CD4-positive, alpha-beta T cell treated with Interleukin-17A for 4 hours (primary cell): ENCODE measurements at places on chromosomes 2 and 18.

DNA sequence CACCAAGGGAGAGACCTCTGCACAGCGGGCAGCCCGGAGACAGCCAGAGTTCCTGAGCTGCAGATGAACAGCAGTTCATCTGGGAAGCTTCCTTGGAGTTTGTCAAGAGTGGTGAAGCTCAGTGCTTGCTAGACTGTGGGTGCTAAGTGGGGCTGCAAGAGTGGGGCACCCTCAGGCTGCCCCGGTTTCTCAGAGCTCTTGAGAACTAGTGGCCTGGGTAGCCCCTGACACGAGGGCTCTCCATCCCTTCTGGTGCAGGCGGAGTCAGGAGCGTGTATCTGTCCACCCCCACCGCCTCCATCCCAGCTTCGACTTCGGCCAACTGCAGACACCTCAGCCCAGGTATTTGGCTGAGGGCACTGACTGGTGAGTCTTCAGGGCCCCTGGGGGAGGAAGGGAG lies 222.0 kb downstream of the LOXHD1 start:
- DNase-seq = no peak

- DNase-seq = peak; percentile 35
Measured at GRCh38 chr18:12394428-12394827, 13.3 kb upstream of the PRELID3A start.

DNA sequence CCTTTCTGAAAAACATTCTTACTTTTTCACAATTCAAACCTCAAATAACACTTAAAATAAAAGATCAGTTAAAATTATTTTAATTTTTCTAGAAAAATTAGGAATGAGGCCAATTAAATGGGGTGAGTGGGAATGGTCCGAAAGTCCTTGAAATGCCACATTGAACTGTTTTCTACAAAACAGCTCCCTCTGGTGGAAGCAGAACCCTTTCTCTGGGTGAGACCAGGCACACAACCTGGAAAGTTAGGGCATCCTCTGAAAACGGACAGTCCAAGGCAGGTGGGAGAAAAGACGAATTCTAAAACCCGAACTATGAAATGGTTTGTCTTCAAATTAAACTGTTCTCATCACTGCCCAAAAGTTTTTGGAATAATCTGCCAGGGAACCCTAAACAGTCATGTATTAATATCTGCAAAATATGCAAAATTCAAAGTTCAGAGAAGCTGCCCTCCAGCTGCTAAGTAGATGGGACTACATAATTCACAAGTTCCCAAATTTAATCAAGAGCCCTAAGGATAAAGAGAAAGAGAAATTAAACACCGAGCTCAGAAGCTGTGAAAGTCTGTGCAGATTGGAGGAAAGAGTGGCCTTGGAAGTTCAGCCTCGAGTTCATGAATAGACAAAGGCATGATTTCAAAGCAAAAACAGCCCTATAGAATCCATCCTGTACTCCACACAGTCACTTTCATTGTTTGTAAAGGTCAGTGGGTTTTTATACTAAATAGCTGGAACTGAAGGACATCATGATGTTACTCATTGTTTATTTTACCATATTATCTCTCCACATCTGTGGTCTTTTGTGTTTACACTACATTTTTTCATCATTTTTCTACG lies 108.3 kb downstream of the PIEZO2 start:
- no peak for DNase-seq

DNA sequence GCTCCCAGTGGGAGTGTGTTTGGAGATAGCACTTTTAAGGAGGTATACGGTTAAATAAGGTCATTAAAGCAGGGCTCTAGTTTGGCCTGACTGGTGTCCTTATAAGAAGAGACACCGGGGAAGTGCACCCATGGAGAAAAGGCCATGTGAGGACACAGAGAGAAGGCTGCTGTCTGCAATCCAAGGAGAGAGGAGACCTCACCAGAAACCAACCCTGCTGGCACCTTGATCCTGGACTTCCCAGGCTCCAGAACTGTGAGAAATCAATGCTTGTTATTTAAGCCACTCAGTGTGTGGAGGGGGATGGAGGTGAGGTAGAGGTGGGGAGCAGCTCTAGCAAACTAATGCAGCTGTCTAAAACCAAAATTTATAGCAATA lies 62.0 kb downstream of the RPL31 start:
- DNase-seq = no peak

- no peak for DNase-seq
Measured at GRCh38 chr18:58993260-58993659, 128.6 kb downstream of the ZNF532 start.

- DNase-seq = no peak
Measured at GRCh38 chr18:37335409-37335736, 230.2 kb downstream of the CELF4 start.

- no peak for DNase-seq
Measured at GRCh38 chr2:19649785-19650380, 251.9 kb downstream of the TTC32 start.

DNA sequence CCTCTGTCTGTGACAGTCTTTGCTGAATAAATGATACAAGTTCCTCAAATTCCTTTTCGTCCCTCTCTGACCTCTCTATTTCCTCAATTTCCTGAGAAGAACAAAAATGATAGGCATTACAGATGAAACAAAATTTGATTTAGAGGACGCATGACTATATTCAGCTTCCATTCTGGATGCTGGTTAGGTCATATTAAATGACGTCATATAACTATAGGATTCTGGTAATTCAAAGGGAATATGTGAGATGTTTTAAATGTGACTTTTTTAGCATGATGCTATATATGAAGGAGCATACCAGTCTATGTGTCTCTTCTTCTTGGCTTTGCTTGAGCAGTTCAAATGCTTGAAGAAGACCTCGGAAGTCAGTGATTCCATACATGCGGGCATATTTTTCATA lies 102.3 kb downstream of the TTN start:
- no peak for DNase-seq

- no peak for DNase-seq
Measured at GRCh38 chr2:665340-666073, 11.7 kb downstream of the TMEM18 start.

GRCh38 chr2:59560769-59561168 lies 992.7 kb downstream of the BCL11A start:
- DNase-seq = no peak

- peak; percentile 50 for DNase-seq
Measured at GRCh38 chr18:35030277-35030989, 10.8 kb upstream of the MAPRE2 start.

DNA sequence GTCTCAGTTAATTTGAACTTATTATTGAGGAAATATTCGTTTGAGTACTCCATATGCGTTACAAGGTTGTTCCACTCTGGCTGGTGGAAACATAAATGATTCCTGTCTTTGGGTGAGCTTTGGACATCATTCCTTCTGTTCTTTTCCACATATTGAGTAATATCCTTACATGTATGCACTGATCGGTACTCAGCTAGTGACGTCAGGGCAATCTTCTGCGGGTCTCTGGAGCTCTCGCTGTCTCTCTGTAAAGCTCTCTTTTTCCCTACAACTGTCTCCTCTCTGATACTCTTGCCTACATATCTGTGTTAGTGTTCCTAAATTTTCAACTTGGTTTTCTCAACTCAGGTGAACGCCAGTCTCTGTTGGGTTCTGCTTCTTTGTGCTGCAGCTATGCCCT lies 23.4 kb upstream of the IL36G start:
- no peak for DNase-seq

- DNase-seq = no peak
Measured at GRCh38 chr18:58581265-58581664, 47.6 kb downstream of the ALPK2 start.

- peak; percentile 47 for DNase-seq
Measured at GRCh38 chr18:45621061-45621511, 5.8 kb downstream of the SLC14A2 start.

- no peak for DNase-seq
Measured at GRCh38 chr2:220580113-220580512, 952.7 kb downstream of the SLC4A3 start.

- DNase-seq = no peak
Measured at GRCh38 chr2:101496279-101496678, 21.4 kb upstream of the RFX8 start.

- no peak for DNase-seq
Measured at GRCh38 chr2:3641181-3641580, 16.8 kb upstream of the ALLC start.

DNA sequence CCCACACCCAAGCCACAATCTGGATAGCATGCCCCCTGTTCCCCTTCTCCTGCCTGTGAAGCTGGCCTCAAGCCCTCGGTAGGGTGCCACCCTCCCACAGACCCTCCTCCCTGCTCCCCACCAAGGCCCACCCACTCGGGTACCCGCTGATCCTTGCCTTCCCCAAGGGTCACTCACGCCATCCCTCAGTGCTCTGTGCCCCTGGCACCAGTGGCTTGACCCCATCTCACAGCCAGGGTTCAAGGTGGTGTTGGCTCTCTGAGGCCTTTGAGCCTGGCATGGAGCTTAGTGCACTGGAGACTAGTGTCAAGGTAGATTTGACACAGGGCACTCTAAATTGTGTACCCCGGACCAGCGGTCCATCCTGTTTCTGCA lies 11.9 kb downstream of the ADRA2B start:
- DNase-seq = no peak

DNA sequence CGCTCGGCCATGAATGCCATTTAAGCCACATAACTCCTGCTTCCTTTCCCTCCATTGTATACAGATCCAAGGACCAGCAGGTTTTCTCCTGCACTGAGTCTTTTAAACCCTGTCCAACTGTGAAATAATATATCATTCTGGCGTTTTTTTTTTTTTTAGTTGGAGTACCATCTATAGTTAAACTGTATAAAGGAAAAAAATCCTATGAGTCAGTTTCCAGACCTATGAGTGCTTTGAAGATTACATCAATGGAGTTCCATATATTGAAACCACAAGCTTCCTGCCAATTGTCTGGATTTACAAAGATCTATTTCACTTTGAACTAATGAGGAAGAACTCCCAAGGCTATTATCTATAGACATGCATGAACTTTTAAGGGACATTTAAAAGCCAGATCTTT lies 2.4 kb upstream of the MALT1 start:
- no peak for DNase-seq

- peak; percentile 25 for DNase-seq
Measured at GRCh38 chr2:100818606-100819369, 1.2 kb upstream of the NPAS2 start.

- DNase-seq = no peak
Measured at GRCh38 chr2:32553829-32554432, 73.9 kb upstream of the TTC27 start.

- no peak for DNase-seq
Measured at GRCh38 chr2:33380719-33381118, 95.7 kb upstream of the RASGRP3 start.

DNA sequence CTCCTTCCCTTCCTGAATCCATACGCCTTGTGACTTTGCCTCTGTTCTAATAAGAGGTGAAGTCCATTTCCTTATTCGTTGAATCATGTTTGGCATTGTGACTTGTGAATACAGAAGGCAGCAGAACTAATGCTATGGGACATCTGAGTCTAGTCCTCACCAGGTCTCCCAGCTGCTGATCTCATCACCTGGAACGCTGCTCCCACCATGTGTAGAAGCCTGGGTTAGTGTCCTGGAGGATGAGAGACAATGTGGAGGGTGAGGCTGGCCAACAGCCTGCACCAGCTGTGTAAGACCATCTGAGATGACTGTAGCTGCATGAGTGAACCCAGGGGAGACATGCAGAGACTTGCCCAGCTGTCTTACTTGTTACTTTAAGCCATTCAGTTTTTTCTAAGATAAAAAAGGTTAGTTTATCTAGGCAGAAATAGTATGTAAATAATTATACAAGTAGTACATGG lies 3.5 kb upstream of the HAAO start:
- DNase-seq = no peak

DNA sequence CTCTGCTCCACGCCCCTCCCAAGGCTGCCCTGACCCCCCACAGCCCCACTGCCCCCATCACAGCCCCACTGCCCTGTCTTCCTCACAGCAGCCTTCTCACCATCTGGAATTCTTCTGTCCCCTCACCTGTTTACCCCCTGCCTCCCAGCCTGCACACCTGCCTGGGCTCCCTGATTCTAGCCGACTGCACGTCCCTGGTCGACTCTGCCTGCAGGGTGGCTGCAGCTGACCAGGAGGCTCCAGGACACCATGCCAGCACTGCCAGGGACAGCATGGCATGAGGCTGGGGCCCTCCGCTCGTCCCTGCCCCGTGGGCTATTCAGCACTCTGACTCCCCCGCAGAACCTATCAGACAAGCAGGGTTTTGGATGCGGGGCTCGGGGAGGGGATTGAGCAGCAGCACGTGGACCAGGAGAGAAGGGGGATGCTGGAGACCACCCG lies 254.1 kb downstream of the HDAC4 start:
- DNase-seq = no peak

DNA sequence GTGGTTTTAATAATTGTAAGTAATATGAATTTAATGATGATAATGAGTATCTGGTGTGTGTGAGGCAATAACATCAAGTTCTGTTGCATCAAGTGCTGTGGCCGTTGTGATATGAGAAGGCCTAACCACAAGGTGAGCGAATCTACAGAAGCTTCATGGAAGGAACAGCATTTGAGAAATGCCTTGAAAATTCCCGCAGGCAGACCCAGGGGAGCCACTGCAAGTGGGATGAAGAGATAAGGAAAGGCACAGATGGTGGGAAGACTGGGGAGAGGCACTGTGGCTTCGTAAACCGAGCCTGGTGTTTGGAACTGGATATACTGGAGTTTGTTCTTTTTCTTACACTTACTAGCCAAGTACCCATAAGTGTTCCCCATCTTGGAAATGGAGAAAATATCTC lies 357.5 kb downstream of the PTPRM start:
- DNase-seq = no peak

GRCh38 chr18:2002151-2002550 lies 569.2 kb downstream of the METTL4 start:
- DNase-seq = no peak

- peak; percentile 53 for DNase-seq
Measured at GRCh38 chr2:232761301-232761907, 15.0 kb downstream of the KCNJ13 start.

DNA sequence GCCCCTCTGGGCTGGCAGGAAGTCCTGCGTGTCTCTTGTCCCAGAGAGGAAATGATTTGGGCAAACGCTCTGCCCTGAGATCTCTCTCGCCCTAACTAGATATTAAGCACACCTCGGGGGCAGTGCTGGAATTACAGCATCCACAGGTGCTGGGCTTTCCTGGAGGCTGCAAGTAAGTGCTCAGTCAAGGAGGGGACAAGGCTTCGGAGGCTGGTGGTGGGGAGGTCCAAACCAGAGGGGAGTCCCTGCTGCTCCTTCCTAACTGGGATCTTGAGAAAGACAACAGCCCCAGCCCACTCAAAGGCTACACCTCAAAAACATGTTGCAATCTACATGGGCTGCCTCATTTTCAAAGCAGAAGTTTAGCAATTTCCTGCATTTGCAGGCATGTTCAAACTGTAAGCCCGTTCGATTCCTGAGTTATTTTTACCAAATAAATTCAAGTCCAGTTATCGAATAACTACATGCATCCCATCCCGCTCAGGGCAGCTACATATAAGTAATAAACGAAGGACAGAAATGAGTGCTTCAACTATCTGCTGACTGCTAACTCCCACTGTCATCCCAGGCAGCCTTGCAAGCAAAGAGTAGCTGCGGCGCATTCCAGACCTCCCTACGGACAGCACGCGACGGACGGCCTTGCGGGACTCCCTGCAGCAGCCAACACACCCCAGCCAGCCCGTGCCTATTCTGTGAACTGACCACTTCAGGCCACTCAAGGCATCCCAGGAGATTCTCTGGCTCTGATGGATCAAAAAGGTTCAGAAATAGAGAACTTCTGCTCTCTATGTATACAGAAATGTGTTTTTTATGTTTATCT lies 27.5 kb downstream of the ZNF516 start:
- DNase-seq = peak; percentile 17

GRCh38 chr18:54967786-54968185 lies 8.5 kb upstream of the CCDC68 start:
- DNase-seq = no peak
